Right atrium auricular region (tissue), 2 donors: ENCODE measurements at places on chromosomes 4 and X. TPM values are rescaled to one million over a fixed set of nuclear protein-coding genes. Genes with fewer than 3 reads are reported as not detected.

DNA sequence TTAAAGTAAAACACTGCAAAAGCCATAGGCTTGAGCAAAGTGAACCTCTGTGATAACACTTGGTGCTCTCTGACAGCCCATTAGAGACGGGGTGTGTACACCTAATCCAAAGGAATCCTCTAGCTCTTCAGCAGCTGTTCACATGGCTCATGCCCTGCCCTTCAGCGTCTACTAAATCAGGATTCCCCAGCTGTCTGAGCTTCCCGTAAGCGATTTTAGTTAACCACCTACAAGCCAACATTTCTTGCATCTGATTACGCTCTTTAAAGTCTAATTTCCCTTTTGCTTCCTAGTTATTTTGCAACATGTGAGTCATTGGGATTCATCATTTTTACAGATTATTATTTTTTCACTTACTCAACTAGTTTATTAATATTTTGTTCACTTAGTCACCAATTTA lies 6.5 kb downstream of the DMD start:
- DNase-seq, result no peak

GRCh38 chrX:87798039-87798438 lies 280.4 kb downstream of the KLHL4 start:
- no peak for DNase-seq

DNA sequence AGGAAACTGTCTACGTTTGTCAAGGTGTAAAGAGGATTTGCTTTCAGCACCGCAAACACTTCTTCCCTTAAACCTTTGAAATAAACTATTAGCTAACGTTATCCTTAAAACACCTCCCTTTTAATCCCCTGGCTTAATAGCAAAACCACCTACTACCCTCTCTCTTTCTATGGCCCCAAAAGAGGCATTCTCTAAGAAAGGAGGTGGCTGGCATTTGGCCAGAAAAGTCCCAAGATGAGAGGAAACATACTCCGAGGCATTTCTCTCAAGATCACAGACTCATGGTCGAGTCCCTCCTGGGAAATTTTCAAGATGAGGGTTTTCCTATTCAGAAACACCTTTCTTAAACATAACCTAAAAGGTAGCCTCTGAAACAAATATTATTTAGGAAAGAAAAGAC lies 60.6 kb upstream of the VCX3B start:
- no peak for DNase-seq

Gene TMPRSS11F
- total RNA-seq, result not detected

Gene PLAC8
- 2.1 TPM for total RNA-seq

GRCh38 chrX:44227991-44228390 lies 115.5 kb downstream of the EFHC2 start:
- no peak for DNase-seq

Gene FAT1
- 70.3 TPM for total RNA-seq

Gene TMSB15A
- total RNA-seq, result not detected

GRCh38 chrX:17553469-17553868 lies 178.5 kb downstream of the NHS start:
- DNase-seq, result no peak
